ENCODE measurements at places on chromosomes 4 and X.

DNA sequence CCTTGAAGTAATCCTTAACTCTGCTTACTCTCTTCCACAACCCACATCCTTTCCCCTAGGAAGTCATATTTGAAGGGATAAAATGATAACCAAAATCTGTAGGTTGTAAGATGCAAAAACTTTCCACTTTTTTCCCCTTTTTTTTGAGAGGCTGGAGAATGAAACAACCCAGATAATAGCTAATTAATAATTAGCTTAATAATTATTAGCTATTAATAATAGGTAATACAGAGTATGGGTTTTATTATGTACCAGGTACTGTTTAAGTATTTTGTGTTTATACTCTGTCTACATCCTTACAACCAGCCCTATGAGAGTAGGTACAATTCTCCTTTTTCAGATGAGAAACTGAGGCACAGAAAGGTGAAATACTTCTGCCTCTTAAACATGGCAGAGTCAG lies 9.4 kb downstream of the GPR119 start:
- no peak for DNase-seq

DNA sequence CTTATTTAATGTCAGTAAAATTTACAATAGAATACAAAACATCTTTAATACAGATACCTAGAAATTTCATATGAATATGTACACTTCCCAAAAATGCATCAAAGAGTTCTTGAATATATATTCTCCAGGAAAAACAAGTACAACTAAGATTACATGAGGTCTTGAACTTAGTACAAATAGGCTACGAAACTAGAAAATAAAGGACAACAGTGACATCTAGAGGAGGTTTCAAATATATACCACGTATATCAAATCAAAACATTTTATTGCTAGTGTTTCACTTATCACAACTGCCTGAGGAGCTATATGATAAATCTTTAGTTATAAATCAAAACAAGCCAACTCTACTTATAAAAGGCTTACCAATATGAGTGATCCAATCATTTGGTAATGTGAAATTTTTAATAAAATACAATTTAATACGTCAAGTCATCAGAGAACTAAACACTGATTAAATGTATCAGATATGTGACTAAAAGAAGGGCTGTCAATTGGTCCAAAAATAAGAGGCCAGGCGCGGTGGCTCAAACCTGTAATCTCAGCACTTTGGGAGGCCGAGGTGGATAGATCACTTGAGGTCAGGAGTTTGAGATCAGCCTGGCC lies 36.6 kb downstream of the ANAPC10 start:
- DNase-seq = no peak

- DNase-seq = no peak
These were observed 114.4 kb downstream of the STK32B start for GRCh38 chr4:5165420-5166369.

GRCh38 chr4:33357121-33357520 lies 2637.0 kb downstream of the PCDH7 start:
- DNase-seq = no peak

- DNase-seq = no peak
These were observed 163.7 kb downstream of the CPE start for GRCh38 chr4:165542476-165542875.

GRCh38 chr4:119207051-119207450 lies 5.5 kb upstream of the USP53 start:
- no peak for DNase-seq

GRCh38 chr4:3250956-3251690 lies 2.2 kb downstream of the MSANTD1 start:
- no peak for DNase-seq

- DNase-seq = no peak
These were observed 37.2 kb downstream of the PCDH7 start for GRCh38 chr4:30757357-30757756.

DNA sequence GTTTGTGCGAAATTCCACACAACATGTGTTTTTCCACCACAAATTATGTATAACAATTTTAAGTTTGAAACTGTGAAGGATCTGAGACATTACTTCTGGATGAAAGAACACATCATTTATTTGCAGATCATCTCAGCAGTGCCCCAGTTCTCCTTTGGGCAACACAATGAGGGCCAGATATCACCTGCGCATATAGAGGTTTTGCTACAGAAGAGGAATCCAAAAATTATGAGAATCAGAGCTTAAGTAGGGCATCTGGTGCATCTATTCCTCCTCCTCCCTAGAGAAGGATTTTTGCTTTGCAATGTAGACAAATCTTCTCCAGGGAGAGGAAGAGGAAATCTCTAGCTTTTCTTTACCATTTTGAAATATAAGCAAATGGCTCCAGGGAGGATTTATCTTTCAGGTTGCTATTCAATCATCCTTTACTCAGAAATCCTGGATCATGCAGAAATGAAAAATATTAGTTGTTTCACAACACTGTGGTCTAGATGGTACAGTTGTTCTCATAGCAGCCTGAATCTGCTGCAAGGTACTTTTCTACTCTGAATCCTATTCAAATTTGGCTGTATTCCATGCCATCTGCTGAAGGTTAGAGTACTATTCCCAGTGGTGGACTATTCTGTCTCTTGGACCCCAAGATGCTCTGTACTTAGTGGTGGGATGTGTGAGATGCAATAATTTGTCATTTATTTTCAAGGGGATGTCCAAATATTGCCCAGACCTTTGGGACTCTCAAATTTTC lies 132.1 kb downstream of the SNCA start:
- DNase-seq = no peak

GRCh38 chrX:130108647-130109428 lies 1.5 kb downstream of the ELF4 start:
- DNase-seq = peak; percentile 66

DNA sequence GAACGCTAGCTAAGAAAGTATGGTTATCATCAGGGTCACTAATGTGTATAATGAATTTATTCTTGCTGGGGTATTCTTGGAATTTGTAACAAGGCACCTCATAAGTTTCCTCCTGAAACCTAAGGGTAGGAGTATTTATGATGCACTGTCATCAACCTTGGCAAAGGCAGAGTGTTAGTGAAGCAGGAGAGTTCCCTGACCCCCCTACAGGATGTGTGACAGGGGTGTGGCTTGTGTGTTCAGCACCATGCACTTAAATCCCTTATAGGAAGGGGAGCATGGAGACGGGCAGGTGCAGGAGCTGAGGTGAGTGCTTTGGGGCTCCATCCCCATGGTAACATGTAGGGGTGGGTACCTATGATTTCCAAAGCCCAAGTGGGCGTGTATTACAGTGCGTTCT lies 237.7 kb downstream of the GALNTL6 start:
- DNase-seq = no peak

GRCh38 chrX:154429711-154430110 lies 1.2 kb downstream of the ATP6AP1 start:
- DNase-seq = no peak

DNA sequence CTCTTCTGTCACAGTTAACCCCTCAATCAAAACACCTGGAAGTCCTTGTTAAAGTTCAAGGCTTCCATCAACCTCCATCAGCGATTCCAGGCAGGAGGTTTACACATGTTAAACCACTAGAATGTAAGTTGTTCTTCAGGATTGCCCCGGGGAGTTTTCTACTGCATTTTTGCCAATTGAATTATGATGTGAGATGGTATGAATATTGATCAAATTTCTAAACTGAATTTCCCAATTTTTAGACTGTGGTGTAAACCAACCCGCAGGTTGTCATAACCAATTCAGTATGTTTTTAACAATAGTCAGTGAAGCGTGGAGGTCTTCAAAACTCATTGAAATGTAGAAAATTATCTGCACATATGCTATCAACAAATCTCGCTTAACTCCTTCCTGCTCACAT lies 21.2 kb upstream of the TENM3 start:
- DNase-seq = no peak

DNA sequence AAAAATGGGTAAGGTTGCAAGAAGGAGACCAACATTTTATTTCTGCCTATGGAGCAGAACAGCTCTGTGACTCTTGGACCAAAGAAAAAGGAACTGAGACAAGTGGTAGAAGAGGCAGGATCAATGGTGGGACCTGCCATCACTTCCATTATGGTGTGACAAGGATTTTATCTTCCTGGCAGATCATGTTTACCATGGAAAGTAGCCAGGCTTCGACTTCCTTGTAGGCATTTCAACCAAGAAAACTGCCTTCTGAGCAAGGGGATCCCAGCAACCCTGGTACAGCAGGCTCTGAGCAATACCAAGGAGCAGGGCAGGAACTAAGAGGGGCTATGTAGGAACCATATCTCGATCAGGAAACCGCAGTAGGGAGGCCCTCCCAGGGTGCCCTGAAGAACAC lies 317.4 kb downstream of the IQCM start:
- DNase-seq = no peak

DNA sequence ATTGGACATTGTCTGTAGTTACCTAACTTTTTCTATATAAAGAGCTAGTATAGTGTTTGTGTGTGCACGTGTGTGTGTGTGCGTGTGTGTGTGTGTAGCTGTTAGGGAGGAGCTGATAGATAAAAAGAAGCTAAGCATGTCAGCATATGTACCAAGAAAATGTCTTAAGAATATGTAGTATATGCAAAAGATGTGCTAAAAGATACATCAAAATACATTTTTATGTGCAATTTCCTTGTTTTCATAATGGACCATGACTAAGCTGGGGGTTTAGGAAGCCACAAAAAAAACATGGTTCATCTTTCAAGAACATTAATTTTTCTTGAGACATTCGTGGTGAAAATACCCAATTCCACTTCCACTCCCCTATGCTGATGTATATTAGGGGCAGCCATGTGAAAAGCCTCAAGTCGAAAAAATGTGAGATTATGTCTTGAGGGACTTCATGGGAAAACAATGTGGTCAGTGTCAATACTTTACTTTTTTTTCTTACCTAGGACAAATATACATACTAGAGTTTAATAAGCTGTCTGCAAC lies 1599.7 kb downstream of the ARAP2 start:
- no peak for DNase-seq

- peak; percentile 71 for DNase-seq
These were observed 866 bp upstream of the EMD start for GRCh38 chrX:154378059-154378798.

GRCh38 chr4:27270435-27270834 lies 409.8 kb downstream of the STIM2 start:
- DNase-seq = no peak
